Activated naive CD8-positive, alpha-beta T cell treated with anti-CD3 and anti-CD28 coated beads, Interleukin-2, amount 50 U/mL, for 16 hours (primary cell): ENCODE measurements at places on chromosomes 4 and X.

GRCh38 chrX:130395341-130395740 is 6.4 kb upstream of the RBMX2 start:
- no peak for DNase-seq

- DNase-seq = no peak
Observed at GRCh38 chrX:65866773-65867172, 173.1 kb downstream of the VSIG4 start.

GRCh38 chrX:136767104-136767941 is 13.4 kb downstream of the ARHGEF6 start:
- no peak for DNase-seq

GRCh38 chr4:10063544-10064300 is 42.4 kb upstream of the SLC2A9 start:
- DNase-seq = no peak

DNA sequence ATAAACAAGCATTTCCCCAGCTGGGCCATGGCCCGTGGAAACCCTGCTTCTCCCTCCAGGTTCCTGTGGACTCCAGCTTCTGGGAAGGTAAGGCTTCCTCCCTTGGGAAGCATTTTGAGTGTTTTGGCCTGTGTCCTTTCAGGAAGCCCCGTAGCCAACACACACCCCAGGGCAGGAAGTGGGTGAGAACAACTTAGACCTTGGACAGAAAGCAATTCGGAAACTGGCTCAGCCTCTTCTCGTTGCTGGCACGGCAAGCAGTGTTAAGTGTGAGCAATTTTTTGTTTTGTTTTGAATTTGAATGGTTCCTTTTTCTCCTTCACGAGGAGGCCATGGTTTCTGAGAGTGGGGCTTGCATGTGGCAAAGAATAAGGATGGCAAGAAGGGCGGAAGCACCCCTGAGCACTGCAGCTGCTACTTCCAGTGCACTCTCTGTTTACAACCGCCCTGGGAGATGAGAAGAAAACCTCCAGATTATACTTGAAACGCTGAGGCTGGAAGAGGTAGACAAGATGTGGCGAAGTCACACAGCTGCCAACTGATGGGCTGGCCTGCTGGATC is 14.1 kb upstream of the CYTL1 start:
- DNase-seq = no peak
